ENCODE measurements at places on chromosomes 4 and X.

DNA sequence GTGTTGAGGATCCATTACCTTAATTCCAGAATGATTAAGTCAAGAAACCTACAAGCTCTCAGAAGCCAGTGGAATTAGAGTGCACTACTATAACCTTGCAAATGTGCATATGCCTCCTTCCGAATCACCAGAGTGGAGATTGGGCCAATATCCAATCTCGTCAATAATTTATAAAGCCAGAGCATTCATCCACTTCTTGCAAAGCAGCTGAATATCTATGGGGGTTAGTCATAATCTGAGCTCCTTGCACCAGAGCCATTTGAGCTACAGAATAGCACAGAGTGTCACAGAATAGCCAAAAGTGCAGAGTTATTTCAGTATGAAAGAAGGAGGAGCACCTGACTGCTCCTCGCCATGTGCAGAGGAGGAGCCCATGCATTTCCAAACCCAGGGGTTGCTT lies 69.2 kb upstream of the MTM1 start:
- DNase-seq = no peak

DNA sequence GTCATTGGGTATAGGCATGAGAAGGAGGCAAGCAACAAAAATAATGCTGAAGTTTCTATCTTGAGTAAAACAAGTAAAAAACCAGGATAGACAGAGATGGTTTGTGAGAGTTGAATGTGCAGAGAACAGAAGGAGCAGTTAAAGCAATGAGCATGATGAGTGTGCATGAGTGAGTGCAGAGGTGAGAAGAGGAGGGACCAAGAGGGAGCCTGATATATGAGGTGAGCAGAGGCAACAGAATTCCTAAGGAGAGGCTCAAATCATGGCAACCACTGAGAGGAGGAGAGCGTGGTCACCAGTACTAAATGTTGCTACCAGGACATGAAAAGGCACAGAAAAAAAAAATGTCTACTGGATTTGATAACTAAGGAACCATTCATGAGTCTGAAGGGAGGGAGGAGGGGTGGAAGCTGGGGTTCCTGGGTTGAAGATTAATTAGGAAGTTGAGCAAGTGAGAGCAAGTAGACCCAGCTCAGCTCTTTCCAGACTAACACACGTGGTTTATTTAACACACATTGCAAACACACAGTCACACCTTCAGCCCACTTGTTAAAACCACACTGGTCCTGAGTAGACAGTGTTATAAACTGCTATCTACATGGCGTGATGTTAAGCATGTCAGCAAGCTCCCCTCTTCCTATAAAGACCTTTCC lies 69.0 kb upstream of the IQCM start:
- DNase-seq = no peak

DNA sequence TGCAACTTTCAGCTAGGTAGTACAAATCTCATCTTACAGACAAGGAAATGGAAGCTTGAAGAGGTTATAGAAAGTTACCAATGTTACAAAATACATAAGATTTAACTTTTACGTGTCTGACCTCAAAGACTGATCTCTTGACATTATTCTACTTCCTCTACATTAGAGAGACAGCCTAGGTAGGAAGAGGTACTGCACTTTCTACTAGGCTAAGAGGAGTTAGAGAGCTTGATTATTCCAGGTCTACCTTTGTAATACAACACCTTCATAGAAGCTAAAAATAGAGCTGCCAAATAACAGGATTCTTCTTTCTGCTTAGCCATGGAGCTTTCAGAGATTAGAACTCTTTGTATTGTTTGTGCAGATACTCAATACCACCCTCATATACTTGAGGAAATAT lies 147.6 kb upstream of the NPY2R start:
- no peak for DNase-seq

- DNase-seq = no peak
Measured at GRCh38 chr4:183026701-183027100, 72.4 kb upstream of the WWC2 start.

GRCh38 chr4:162909952-162910351 lies 256.7 kb downstream of the NAF1 start:
- DNase-seq = no peak

DNA sequence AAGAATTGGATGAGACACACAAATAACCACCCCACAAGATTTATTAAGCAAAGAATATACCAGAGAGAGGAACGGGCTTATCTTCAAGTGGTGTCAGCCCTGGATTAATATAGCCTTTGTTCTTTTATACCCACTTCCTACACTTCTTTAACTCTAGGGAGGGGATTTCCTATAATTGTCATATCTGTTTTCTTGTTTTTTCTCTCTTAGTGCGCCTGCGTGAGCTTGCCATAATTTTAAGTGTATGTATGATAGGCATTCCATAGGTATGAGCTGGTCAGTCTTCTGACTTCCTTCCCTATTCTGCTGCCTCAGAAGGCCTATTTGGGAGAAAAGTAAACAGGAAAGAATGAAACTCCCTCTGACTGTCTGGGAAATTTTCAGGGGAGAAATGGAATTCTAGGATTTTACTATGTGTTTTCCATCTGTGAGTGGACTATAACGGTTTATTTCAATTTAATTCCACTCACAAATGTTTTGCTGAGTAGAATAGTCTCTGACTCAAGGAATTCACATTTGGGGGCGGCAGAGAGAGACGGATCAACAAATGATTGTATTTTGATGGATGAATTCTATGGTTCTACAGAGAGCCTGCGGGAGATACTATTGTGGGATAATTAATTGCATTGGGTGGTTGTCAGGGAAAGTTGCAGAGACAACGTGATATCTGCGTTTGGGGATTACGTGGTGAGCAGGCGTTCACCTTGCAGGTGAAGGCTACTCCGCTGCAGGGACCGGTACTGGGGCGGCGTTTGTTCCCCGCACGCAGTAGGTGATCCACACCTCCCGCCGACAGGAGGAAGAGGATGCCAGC lies 626 bp upstream of the CEP135 start:
- DNase-seq = no peak
